ENCODE measurements at places on chromosomes 4 and X.

DNA sequence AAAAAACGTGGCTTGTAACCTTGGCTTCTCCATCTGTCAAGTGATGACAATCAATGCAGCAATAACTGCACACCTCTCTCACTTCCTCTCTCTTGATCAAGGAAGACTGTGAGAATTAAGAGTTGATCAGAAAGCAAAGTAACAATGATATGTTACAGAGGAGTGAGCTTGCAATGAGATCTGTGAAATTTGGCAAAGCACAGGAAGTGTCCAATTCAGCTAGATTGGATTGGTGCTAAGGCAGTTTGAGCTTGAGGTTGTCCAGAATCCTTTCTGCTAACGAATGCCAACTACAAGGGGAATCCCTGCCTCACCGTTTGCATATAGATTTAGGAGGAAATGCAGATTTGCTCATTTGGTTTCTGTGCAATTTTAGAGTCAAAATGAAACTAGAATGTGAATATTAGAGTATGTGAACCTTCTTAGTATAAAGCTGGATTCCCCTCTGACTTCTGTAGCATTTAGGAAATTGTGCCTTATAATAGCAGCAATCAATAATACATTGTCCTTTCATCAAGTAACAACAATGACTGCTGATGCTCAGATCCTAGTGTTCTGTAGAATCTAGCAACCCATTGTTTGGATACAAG, 346.4 kb downstream of the PTTG2 start:
- DNase-seq = no peak

GRCh38 chr4:133719098-133719497, 482.5 kb downstream of the PABPC4L start:
- no peak for DNase-seq

DNA sequence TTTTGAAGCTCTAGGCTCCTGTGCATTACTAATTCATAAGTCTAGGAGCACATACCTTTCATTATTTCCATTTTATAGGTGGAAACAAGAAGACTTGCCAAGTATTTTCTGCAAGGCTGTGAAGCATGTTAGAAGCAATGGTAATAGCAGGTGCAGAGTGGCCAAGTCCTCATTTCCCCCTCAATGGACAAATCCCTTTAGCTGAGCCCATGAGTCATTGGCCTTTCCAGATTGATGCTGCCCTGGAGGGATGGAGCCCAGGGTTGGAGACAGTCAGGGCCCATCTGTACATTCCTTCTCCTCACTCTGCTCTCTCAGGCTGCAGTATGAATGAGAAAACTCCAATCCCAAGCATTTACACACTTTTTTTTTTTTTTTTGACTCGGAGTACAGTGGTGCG, 6.6 kb downstream of the MGST2 start:
- DNase-seq = no peak

- DNase-seq = no peak
These were observed 6.1 kb downstream of the FGF2 start for GRCh38 chr4:122832732-122833131.

GRCh38 chr4:124334119-124334518, 378.4 kb downstream of the ANKRD50 start:
- peak; percentile 43 for DNase-seq

- no peak for DNase-seq
These were observed 13.4 kb upstream of the MSANTD1 start for GRCh38 chr4:3235581-3235980.

- DNase-seq = no peak
These were observed 317.5 kb downstream of the RAPGEF2 start for GRCh38 chr4:159420162-159421057.

Measured in BE2C (cell line).